Dorsolateral prefrontal cortex (tissue), 122 donors: ENCODE measurements at places on chromosomes 12 and 14.

- DNase-seq, result peak; percentile 76
Observed at GRCh38 chr12:2179953-2180736, 127.4 kb downstream of the CACNA1C start.

DNA sequence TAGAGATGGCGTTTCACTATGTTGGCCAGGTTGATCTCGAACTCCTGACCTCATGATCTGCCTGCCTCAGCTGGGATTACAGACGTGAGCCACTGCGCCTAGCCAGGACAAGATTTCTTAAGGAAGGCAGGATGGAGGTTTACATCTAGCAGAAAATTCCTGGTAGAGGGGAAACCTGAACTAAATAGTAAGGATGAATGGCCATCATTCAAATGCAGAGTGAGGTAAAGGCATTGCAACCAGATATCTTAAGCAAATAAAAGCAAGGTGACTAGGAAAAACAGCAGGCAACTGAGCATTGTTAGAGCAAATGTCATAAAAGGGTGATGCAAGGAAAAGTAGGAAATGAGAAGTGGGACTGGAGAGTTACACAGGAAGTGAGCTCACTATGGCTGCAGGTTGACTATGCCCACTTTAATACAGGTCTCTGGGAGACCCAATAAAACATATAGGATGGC is 133.0 kb downstream of the SOX5 start:
- no peak for DNase-seq

GRCh38 chr12:132835076-132836025 is 6.7 kb upstream of the GOLGA3 start:
- no peak for DNase-seq

- DNase-seq, result no peak
Observed at GRCh38 chr14:74418031-74418430, 8.0 kb downstream of the SYNDIG1L start.

GRCh38 chr12:53963434-53964314 is 9.0 kb downstream of the HOXC12 start:
- no peak for DNase-seq

DNA sequence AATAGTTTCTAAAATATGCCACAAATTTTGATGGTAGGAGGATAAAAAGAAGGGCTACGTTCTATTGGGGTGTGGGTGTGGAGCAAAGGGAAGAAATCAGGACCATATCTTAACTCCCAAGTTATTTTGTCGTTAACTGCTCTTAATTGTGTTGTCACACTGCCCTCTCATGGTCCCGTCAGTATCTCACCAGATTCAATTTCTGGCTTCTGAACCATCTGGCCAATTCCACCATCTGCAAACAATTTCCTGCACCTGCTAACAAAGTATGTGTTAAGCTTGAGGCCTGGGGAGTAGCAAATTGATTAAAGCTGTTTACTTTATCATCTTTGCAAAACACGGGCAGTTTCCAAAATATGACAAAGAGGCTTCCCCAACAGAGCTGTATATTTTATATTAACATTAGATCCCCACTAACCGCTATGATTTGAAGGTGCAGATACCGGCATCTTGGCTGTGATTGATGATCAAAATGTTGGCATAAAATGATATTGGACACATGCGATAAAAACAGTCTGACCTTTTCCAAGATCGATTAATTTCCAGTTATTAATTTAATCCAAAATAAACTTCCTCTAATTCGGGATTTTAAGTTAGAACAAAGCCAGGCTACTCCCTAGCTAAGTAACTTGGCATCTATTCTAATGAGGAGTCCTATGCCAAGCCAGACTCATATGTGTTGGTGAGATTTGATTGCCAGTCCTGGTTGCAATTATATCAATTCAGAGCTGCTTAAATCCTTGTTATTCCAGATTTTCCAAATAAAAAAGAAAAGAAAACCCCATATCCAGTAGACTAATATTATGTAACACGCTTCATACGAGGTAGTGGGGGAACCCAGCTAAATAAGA is 6.9 kb upstream of the DNM1L start:
- DNase-seq, result peak; percentile 39

DNA sequence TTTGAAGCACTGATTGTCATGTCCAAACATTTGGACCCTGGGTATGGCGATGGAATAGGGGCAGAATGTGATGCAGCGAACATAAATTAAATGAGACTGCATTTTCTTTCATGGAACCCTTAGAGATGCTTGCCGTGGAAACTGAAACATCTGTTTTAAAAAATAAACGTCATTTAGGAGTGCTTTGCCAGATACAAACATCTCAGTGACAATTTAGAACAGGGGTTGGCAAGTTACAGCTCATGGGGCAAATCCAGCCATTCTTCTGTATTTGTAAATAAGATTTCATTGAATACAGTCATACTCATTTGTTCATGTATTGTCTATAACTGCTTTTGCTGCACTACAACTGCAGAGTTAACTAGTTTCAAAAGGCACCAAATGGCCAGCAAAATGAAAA is 51.2 kb downstream of the SLC35F4 start:
- no peak for DNase-seq

- no peak for DNase-seq
Observed at GRCh38 chr12:55642669-55643068, 6.0 kb downstream of the OR10P1 start.

GRCh38 chr12:90078344-90078743 is 369.7 kb upstream of the ATP2B1 start:
- DNase-seq, result no peak

DNA sequence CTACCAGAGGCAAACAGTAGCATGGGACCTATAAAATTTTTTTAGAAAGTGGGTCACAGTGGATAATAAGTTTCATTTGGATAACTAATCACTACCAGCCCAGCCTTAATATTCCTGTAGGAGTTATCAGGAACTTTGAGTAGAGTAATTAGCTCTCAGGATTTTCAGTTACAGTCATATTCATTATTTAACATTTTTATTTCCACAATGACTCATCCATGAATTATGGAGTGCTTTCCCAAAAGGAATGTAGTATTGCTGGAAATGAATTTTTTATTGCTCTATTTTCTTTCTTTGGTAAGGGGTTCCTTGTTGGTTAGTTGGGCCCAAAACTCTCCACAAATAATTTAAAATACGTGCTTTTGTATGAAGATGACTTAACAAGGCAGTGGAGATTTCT is 53.7 kb downstream of the ERC1 start:
- no peak for DNase-seq

DNA sequence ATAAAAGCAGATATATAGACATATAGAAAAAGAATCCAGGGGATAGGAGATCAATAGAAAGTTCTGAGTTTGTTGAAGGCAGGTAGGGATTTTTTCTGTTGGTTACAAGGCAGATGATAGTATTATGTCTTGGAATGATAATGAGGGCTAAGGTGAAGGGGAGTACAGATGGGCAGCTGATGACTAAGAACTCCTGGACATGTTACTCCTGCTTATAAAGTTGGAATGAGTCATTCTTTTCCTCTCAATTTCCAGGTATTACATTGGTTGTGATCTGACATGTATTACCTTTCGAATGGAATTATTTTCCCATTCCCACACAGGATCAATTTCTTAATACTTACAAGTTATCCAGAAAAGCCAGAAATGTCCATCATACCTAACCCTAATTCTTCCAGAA is 545.2 kb upstream of the MGAT4C start:
- DNase-seq, result no peak

GRCh38 chr12:54135621-54136350 is 53.0 kb downstream of the SMUG1 start:
- no peak for DNase-seq

GRCh38 chr12:10901427-10901826 is 7.9 kb downstream of the TAS2R13 start:
- DNase-seq, result no peak

GRCh38 chr12:100899301-100899700 is 104.7 kb downstream of the ANO4 start:
- DNase-seq, result no peak

DNA sequence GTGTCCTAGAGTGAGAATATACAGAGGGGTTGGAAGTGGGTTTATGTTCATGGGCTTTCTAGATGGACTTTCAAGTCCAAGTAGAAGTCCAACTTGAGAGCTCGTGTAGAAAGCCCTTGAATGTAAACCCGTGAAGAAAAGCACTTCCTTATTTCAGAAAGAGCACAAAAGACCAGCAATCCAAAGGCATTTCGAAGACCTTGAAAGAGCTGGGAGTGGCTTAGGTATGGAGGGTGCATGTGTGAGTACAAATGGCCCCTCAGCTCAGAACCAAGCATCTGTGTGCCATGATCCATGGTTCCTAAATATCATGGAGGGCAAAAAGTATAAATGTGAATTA is 160.7 kb downstream of the ETV6 start:
- DNase-seq, result no peak

DNA sequence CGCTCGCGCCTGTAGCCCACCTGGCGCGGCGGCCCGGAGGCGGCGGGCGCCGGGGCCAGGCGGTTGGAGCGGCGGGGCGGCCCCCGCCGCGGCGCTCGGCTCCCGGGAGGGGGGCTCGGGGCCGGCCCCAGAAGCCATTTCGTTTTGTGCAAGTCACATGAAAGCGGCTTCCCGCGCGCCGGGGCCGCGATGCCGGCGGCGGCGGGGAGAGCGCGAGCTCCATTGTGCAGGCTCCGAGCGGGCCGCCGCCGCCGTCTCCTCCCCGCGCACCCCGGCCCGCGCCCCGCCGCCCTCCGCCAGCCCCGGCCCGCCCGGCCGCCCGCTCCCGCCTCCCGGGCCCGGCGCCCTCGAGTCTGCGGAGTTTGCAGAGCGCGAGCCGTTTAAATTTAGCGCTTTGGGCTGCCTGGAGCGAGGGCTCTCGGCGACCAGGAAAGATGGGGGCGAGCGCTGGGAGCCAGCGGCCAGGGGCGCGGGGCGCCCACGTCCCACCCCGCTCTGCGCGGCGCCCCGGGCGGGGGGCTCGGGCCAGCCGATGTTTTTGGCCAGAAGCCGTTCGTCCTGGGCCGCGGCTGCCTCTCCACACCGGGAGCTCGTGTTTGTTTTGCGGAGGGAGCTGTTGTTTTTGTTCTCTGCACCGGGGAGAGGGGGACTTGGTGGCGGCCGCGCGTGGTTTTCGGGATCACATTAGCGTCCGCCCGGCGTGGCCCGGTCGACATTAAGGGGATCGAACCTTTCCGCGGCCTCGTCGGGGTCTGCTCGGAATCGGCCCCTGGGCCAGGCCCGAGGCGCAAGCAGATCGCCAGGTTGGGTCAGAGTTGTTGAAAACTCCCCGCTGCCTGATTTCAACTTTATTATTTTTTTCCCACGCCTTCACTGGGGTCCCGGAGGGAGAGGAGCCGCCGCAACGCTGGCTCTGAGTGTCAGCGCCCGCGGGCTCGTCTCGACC is 982 bp downstream of the BCL7A start:
- no peak for DNase-seq

GRCh38 chr14:90624732-90625400 is 191.4 kb downstream of the TTC7B start:
- DNase-seq, result no peak

DNA sequence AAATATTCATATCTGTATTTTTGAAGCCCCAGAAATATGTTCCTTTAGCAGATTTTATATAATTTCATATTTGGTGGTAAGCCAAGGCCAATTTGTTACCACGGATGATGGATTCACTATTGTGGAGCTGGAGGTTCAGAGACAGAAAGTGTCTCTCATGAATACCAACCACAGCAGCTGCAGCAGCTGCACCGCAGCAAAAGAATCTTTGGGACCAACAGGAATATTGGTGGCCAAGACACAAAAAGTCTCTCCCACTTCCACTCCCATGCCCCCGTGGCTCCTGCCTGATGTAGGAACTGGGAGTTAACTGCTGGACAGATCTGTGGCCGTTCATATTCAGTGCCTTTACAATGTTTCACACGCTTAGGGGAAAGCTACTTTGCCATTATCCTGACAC is 155.3 kb downstream of the ADAMTS20 start:
- no peak for DNase-seq

GRCh38 chr12:53010955-53011354 is 4.7 kb downstream of the EIF4B start:
- no peak for DNase-seq

GRCh38 chr12:97022536-97023230 is 115.6 kb downstream of the NEDD1 start:
- no peak for DNase-seq

- no peak for DNase-seq
Observed at GRCh38 chr12:59086126-59086525, 165.8 kb upstream of the LRIG3 start.

DNA sequence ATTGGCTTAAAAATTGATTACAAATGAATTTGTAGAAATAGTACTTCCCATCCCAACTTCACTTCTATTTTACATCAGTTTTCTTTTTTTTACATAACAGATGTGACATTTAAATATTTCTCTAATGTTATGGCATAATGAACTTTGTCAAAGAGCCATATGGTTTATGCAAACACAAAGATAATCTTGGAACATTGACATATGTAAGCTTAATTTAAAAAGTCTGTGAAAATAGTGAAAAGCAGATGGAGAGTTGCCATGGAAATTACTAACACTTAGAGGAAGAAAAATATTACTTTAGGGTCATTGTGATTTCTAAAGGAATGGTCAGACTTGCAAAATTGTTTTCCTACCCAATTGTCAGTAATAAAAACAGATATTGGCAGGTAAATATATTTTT is 232.4 kb downstream of the AEBP2 start:
- DNase-seq, result no peak

- no peak for DNase-seq
Observed at GRCh38 chr12:27618836-27619235, 77.4 kb upstream of the REP15 start.

- no peak for DNase-seq
Observed at GRCh38 chr14:30808576-30808975, 65.8 kb upstream of the COCH start.

DNA sequence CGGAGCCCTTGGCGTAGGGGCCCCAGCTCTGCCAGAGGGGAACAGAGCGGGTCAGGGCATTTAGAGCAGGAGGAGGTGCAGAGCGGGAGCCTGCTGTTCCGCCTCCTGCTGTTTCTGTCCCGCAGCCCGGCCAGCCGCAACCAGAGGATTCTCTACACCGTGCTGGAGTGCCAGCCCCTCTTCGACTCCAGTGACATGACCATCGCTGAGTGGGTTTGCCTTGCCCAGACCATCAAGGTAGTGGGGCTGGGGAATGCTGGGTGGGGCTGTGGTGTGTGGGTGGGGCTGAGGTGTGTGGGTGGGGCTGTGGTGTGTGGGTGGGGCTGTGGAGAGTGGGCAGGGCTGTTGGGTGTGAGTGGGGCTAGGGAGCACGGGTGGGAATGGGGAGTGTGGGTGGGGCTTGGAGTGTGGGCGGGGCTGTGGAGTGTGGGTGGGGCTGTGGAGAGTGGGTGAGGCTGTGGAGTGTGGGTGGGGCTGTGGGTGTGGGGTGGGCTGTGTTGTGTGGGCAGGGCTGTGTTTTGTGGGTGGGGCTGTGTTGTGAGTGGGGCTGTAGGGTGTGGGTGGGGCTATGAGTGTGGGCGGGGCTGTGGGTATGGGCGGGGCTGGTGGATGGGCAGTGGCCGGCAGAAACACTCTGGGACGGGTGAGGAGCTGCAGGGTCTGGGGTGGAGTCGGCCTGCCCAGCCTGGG is 8.0 kb downstream of the ASPG start:
- DNase-seq, result no peak
